ENCODE measurements at places on chromosomes 3 and 15.

- DNase-seq = no peak
These were observed 181.6 kb downstream of the ADAMTSL3 start for GRCh38 chr15:83835479-83835878.

- no peak for DNase-seq
These were observed 8.0 kb downstream of the PIK3CA start for GRCh38 chr3:179156170-179156569.

DNA sequence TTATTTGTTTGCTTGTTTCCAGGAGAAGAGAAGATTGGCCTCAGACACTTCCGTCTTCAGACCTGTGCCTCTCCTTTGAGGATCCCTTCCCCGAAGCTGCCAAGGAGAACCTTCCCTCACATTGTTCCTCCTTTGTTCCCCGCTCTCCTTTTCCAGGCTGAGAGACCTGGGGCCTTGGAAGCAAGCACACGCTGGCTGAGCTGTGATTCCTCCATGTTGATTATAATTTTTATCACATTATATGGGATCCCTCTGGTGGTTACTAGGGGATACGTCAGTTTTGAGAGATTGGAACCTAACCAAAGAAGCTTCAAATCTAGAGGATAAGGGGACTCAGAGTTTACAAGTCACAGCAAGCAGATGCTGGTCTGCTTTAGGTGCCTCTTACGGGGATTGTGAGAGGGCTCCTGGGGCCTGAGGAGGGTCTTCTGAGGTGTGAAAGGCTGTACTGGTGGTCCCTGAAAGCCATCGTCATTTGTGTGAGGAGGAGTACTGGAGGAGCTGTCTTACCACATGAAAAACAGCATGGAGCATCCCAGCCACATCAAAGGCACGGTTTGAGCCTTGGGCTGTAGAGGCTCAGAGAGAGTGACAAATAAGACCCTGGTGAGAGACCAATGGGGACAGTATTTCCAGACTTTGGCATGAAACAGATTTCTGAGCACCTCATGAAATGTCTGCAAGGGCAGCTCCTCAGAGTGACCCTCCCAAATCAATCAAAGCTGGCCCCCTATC is 760.1 kb upstream of the CFAP20DC start:
- DNase-seq = peak; percentile 19

DNA sequence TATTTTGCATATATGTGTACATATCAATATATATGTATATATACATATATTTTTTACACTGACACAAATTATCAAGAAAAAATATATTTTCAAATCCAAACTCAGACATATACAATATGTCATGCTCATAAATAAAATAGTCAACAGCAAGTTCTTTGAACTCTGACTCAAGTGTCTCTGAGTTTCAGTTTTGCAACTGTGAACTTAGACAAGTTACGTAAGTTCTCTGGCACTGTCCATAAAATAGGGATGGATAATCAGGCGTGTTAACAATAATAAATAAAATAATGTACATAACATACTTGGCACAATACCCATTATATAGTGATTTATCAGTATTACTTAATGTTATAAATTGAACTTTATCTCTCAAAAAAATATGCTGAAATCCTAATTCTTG is 12.1 kb upstream of the XRN1 start:
- DNase-seq = peak; percentile 74

GRCh38 chr15:77024273-77025082 is 29.6 kb downstream of the PSTPIP1 start:
- DNase-seq = peak; percentile 72

DNA sequence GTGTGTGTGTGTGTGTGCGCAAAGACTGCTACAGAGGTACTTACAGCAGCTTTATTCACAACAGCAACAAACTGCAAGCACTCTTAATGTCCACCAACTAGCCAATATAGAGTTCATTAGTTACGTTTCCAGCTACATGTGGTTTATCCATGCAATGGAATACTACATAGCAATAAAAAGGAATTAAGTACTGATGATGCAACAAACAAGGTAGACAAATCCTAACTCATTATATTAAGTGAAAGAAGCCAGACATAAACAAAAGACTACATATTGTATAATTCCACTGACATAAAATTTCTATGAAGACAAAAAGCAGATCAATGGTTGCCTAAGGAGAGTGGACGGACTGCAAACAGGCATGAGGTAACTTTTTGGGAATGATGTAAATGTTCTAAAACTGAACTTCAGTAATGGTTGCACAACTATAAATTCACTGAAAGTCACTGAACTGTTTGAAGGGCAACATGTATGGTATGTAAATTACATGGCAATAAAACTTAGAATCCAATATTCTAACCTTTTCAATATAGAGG is 433.7 kb downstream of the SHQ1 start:
- DNase-seq = no peak

- DNase-seq = peak; percentile 28
These were observed 1.8 kb upstream of the MESD start for GRCh38 chr15:80991421-80991820.

DNA sequence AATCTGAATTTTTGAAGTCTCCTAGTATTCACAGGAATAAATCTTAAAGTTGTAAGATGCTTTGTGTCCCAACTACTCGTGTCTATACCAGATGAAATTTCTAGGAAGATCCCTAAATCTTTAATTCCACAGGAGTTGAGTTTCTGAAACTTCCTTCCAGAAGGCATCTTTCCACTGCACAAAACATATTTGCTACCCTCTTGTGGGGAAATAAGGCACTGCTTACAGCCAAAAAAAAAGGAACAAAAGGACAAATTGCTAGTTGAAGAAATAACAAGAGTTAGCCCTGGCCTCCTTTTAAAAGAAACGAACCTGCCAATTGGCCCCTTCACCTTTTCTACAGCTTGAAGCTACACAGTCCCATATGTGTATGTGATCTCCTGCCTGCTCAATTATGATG is 54.0 kb downstream of the TAFA4 start:
- DNase-seq = no peak

DNA sequence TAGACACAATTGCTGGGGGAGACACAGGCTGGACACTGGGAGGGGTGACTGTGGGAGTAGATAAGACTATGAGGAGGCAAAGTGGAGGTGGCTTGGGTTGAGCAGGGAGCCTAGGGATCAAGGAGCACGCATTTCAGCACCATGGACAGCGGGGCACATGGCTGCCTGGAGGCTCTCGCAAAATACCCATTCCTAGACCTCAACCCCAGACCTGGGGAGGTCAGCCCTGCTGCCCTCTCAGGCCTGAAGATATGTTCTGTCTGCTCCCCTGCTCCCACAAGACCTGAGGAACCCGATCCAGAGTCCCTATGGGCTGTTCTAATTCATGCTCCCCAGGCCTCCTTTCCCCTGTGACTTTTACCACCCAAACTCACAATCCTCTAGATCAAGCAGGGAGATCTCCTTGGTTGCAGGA is 16.0 kb upstream of the CPEB1 start:
- peak; percentile 68 for DNase-seq

Data from small intestine (tissue), 16 donors.